ENCODE measurements at places on chromosomes 6 and 20.
A peak's percentile ranks its signal among the peaks of the same experiment; 100 is the strongest.

DNA sequence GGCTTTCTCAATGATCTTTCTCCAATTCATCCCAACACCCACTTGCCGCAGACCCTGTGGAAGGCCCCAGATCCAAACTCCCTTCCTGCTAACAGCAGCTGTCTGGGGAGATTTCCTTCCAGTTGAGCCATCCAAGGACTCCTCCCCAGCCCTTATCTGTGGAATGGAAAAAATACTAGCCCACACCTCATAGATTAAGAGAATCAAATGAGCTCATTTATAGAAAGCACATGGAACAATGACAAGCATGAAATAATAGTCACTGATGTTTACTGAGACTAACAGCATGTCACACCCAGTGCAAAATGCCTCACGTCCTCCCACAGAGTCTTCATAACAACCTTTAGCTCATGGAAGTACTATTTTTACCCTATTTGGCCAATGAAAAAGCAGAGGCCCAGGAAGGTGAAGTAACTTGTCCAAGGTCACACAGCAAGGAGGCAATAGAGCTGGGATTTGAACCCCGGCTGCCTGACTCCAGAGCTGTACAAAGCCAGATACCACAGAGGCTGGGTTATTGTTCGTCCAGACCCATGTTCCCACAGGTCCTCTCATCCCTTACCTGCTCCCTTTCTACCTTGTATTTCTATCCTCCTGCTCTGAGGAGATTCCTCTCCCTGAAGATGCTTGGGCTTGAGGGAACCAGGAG is 23.4 kb upstream of the PTGIS start:
- DNase-seq, result no peak

DNA sequence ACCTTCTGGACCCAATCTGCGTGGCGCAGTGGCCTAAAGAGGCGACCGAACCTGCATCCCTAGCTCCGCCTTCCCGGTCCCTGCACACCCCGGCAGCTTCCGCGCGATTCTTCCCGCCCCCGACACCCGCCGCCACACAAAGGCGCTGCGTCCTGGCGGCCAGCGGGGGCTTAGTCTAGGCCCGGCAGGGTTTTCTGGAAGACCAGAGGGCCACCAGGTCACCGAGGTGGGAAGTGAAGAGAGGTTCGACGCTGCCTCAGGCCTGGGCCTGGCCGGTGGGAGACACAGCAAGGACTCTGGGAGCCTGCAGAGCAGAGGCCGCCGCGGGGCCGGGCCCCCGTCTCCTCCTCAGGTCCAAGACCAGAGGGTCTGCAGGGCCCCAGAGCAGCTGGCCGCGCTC is 154.9 kb downstream of the OR2B2 start:
- no peak for DNase-seq

- DNase-seq, result no peak
Observed at GRCh38 chr20:24620937-24621519, 151.6 kb downstream of the SYNDIG1 start.

DNA sequence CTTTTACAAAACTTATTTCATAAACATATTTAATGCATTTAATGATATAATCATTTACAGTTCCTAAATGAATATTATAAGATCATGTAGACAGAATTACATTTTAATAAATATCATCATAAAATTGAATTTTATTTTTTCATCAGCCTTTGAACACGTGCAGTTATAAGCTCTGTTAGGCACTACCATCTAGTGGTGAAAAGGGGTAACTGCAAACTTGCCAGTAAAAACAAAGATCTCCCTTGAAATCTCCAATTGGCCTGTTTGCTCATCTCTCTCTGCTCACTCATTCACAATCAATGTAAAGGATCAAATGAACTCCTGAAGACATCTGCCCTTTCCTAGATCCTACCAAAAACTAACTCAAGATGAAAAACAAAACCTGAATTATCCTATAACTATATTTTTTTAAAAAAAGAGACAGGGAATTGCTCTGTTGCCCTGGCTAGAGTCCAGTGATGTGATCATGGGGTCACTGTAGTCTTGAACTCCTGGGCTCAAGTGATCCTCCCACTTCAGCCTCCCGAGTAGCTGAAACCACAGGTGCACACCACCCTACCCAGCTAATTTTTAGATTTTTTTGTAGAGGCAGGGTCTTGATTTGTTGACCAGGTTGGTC is 31.7 kb downstream of the SAMHD1 start:
- DNase-seq, result peak; percentile 75

DNA sequence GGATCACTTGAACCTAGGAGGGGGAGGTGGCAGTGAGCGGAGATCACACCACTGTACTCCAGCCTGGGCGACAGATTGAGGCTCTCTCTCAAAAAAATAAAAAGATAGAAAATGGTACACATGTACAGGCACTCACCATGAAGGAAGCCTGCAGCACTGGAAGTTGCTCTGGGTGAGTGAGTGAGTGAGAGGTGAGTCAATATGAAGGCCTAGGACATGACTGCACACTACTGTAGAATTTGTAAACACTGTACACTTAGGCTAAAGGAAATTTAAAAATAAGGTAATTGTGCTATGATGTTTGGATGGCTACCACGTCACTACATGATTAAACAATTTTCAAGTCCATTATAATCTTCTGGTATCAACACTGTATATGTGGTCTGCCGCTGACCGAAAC is 216.2 kb downstream of the FOXC1 start:
- DNase-seq, result peak; percentile 31

DNA sequence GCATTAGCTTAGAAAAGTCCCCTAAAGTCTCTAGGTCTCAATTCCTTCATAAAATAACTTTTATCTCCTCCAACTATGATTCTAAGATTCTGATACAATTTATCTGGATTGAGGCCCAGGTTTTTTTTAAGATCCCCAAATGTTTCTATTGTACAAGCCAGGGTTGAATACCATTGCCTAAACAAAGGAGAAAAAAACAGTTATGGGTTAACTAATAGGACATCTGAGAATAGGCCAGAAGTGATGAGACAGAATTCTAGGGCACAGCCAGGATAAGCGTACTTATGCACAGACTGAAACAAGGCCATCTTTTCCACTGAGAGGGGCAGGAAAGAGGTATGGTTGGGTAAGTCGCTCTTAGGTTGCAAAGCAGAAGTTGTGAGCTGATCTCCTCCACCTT is 26.4 kb downstream of the EPB41L2 start:
- no peak for DNase-seq

- DNase-seq, result no peak
Observed at GRCh38 chr6:95120984-95121383, 456.4 kb upstream of the MANEA start.

DNA sequence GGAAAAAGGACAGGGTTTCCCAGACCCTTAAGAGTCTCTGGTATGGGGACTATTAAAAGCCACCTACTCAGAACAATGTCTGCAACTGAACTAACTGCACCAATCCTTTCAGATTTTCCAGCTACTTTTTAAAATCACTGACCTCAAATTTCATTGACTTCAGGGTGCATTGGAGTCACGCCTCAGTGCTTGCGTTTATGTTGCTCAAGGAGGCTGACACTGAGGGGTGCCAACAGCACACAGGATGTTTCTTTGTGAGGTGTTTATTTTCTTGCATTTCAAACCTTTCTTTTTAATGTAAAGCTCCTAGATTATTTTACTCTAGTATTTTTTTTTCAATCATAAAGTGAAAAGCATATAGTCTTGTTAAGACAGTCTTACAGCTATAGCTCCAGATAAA is 402.0 kb upstream of the SLC35B3 start:
- DNase-seq, result no peak

DNA sequence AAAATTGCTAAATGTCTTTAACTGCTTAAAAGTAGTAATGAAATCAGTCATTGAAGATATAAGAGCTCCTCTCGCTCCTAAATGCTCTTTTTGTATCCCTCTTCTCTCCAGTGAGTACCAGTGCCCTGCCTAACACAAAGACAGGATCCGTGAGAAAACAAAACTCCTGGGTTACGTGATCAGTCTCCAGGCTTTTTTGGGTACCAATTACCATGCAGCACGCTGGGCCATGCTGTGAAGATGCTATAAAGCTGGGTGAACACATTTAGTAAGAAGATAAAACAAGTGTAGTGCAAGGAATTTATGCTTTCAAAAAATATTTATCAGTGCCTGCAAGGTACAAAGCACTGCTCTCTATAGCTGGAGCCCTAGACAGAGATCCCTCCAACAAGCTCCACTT is 66.7 kb downstream of the AGPAT4 start:
- no peak for DNase-seq

DNA sequence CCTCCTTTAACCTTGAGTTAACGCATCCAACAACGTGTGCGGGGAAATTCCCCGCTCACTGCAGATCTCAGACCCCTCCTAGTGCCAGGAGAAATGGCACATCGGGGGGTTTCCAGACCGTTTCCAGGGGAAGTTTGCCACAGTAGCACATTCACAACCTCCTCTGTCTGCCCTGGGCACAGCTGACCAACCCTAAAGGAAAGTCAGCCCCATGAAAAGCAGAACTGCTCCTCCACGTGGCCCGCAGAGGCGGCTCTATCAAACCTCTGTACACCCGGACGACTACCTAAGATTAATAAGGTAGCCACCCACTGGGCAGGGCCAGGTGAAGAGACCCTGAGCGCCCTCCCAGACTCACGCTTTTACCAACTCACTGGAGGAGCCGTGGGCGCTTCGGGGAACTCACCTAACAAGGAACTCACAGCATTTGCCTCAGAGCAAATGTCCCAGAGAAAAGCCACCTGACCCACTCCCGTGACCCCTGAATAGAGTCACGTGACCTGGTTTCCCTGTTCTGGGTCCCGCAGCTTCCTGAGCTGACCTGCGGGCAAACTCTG is 93.1 kb downstream of the PRND start:
- DNase-seq, result no peak

DNA sequence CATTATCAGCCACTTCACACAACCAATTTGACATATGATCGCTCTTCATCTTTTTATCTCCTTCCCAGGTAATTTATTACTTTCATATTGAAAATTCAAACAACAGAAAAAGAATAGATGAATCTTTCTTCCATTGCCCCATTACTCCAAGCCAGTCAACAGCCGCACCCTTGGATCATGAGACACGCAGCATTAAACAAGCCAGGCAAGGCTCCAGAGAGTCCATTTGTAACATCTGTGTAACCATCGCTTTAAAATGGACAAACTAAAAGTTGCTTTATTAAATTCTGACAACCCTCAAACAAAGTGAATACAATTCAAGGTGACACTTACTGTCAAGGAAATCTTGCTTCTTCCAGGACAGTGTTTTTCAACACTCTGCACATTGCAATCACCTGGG is 200.3 kb downstream of the EPM2A start:
- DNase-seq, result no peak

GRCh38 chr6:112007805-112008204 is 46.1 kb upstream of the CCN6 start:
- DNase-seq, result peak; percentile 30

GRCh38 chr6:699319-699718 is 6.4 kb upstream of the EXOC2 start:
- no peak for DNase-seq

DNA sequence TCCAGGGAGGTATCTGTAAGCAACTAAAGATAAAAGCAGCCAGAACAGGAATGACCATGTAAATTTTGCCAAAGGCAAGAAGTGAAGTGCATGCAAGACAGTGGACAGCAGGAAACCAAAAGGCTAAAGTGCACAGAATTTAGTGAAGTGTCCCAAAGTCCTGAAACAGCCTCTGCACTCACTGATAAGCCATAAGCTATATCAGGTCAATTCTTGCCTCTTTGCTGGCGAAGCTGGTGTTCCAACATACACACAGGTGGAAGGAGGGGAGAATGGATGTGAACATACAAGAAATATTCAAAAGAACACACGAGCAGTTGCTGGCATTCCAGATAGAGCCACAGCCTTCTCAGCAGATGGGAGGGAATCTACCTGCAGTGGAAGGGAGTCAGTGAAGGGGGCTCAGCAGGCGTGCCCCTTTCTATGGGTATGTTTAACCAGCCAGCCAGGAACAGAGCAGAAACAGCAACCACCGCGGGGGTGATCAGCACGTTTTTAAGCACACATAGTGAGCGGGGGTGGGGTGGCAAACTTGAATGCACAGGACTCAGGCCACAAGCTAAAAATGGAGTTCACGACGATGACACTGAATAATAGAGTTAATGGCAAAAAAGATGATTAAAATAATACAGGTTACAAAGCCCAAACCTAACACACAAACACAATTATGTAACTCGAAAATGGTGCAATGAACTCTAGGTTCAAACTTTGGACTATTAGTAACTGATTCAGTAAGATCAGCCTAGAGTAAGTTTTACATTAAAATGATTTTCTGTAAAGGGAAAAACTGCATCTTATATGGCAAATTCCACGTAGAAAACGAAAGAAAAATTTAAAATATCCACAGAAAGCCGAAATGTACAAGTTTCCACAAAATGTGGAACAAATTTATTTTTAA is 1.2 kb downstream of the ECI2 start:
- peak; percentile 21 for DNase-seq

DNA sequence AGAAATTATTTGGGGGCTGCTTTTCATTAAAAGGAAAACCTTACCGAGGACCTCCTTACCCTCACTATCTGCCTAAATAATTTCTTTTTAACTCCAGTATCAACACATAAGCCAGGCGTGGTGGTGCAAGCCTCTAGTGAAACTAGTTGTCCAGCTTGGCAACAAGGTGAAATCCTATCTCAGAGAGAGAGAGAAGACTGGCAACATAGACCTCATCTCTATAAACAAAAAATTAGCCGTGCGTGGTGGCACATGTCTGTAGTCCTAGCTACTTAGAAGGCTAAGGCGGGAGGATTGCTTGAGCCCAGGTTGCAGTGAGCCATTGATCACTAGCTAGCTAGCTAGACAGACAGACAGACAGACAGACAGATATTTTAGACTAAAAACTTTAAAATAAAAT is 92.5 kb downstream of the ARMC2 start:
- DNase-seq, result no peak

DNA sequence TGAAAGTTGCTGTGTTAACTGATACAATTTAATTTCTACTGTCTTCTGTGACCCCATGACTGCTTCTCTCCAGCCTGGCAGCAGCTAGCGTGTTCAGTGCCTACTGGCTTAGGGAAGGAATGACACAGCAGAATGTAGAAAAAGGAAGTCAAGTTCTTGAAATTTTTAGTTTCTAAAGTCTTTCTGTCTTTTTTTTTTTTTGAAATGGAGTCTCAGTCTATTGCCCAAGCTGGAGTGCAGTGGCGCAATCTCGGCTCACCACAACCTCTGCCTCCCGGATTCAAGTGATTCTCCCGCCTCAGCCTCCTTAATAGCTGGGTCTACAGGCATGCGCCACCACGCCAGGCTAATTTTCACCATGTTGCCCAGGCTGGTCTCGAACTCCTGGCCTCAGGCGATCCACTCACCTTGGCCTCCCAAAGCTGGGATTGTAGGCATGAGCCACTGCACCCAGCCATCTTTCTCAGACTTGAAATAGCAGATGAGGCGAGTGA is 39.3 kb downstream of the PCNA start:
- DNase-seq, result no peak

- peak; percentile 57 for DNase-seq
Observed at GRCh38 chr6:126307849-126308248, 32.1 kb upstream of the CENPW start.

GRCh38 chr20:48945840-48946514 is 24.5 kb downstream of the ARFGEF2 start:
- peak; percentile 31 for DNase-seq

DNA sequence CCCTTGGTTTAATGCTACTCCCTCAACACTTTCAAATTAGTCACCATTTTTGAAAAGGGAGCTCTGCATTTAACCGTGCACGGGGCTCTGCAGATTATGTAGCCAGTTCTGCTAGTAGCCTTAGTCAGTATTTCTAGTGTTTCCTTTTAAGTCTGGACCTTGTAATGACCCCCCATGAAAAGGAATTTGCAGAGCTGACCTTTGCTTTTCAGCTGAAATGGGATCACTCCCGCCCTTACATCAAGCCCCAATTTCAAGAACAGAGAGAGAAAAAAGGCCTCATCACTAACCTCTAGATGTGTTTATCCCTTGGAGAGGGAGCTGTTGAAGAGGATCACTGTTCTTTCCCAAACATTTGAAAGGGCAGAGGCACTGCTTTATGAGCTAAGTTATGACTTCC is 490.7 kb upstream of the BTBD3 start:
- DNase-seq, result no peak
